ENCODE measurements at places on chromosomes 12 and 14.

DNA sequence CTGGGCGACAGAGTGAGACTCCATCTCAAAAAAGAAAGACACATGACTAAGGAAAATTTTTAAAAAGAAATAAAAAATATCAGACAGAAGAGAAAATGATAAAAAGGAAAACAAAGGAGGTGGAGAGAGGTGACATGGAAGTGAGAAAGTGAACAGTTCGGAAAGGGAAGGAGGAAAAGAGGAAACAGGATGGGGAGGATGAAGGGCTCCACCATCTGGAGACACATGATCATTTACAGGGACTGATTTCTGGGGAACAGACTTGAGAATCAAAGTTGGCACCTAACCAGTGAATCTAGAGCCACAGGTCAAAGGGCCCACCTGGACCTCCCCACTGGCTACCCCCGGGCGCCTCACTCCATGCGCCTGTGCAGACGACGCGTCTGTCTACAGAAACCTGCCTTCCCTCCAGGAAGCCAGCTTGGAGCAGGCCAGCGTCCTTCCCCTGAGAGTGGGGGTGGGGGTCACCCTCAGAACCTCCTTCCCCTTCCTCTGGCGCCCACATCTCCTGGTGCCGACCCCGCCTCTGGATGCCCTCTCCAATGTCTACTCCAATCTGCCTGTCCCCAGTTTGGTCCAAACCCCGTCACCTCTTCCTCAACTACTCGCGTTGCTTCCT is 60.5 kb downstream of the AMN start:
- DNase-seq, result no peak

DNA sequence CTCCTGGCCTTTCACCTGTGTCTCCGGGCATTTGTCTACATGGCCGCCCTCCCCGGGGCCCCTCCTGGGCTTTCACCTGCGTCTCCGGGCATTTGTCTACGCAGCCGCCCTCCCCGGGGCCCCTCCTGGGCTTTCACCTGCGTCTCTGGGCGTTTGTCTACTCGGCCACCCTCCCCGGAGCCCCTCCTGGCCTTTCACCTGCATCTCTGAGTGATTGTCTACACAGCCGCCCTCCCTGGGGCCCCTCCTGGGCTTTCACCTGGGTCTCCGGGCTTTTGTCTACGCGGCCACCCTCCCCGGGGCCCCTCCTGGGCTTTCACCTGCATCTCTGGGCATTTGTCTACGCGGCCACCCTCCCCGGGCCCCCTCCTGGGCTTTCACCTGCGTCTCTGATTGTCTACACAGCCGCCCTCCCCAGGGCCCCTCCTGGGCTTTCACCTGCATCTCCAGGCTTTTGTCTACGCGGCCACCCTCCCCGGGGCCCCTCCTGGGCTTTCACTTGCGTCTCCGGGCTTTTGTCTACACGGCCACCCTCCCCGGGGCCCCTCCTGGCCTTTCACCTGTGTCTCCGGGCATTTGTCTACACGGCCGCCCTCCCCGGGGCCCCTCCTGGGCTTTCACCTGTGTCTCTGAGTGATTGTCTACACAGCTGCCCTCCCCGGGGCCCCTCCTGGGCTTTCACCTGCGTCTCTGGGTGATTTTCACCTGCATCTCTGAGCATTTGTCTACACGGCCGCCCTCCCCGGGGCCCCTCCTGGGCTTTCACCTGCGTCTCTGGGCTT is 68.0 kb upstream of the GALNT9 start:
- DNase-seq, result no peak

- DNase-seq, result no peak
Observed at GRCh38 chr12:16520328-16520727, 85.6 kb downstream of the LMO3 start.

GRCh38 chr12:121805171-121806008 is 1.6 kb downstream of the SETD1B start:
- DNase-seq, result peak; percentile 69

DNA sequence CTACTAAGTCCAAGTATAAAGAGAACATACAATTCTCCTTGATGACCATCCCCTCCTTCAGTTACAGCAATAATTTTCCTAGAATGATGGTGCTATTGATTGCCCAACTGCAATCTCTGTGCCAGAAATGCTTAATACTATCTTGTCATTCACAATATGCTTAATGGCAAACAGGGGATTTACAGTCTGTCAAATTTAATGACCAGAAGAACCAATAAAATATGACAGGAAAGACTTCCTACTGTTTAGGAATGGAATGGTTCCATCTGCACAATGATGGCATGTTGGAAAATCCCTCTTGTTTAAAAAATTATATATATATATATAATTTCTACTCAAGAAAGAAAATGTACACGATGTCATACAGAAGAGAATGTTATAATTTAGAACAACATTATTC is 623.2 kb downstream of the CCER1 start:
- DNase-seq, result no peak

DNA sequence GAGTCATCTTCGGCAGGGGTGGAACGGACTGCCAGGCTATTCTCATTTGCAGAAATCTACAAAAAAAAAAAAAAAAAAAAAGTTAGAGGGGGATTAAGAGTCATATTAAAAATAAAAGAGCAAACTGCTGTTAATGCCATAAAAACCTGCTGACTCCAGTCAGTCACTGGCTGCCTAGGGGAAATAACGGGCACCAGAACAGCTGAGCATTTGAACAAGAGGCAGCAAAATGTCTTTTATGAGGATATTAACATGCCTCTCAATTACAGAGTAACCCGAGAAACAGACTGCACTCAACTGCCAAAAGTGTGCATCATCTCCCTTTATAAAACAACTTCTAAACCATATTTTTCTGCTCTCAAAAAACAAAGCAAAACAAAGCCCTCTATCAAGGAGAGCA is 28.7 kb upstream of the CERS5 start:
- no peak for DNase-seq

DNA sequence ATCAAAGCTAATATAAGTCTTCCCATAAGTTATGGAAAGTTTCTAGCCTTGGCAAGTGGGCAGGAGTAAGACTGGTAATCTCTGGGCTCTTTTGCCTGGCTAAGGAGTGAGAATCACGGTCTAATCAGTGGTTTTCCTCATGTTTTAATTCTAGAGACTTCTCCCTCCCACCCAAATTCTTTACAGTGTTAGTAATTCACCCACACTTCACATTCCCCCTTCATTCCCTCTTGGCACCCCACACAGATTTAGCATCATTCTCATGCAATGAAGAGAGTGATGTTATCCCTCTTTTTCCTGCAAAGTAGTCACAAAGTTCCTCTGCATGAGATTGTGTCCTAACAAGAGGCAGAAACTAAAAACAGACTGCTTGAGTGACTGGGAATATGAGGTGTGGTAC is 28.6 kb upstream of the CACNA2D4 start:
- DNase-seq, result no peak

DNA sequence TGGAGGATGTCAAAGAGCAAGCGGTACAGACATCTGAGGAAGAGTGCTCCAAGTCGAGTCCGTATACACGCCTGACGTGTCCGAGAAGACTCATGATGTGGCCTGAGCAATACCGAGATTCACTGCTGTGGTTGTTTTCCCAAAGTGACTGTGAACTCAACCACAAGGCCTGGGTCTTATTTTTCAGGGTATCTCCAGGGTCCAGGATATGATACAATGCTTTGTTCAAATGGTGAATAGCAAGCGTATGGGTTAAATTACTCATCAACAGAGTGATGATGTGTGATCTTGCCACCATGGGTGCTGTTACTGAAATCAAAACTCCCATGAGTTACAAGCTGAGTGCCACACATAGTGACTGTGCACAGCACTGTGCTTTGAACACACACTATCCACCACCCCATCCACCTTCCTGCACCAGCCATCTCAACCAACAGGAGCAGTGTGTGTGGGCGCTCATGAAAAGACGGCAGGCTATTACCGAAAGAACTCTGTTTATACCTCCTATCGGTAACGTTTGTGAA is 109.6 kb downstream of the BCAT1 start:
- DNase-seq, result no peak

- DNase-seq, result no peak
Observed at GRCh38 chr12:110252716-110253115, 28.3 kb upstream of the ATP2A2 start.

- DNase-seq, result no peak
Observed at GRCh38 chr12:1666685-1667162, 24.1 kb upstream of the ADIPOR2 start.

GRCh38 chr14:21236948-21237797 is 32.1 kb downstream of the HNRNPC start:
- no peak for DNase-seq

- DNase-seq, result no peak
Observed at GRCh38 chr14:38544776-38545175, 288.9 kb upstream of the CLEC14A start.

DNA sequence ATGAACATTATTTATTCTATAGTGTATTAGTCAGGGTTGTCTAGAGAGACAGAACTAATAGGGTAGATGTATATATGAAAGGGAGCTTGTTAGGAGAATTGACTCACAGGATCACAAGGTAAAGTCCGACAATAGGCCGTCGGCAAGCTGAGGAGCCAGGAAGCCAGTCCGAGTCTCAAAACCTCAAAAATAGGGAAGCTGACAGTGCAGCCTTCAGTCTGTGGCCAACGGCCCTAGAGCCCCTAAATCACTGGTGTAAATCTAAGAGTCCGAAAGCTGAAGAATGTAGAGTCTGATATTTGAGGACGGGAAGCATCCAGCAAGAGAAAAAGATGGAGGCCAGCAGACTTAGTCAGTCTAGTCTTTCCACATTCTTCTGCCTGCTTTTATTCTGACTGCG is 912.2 kb downstream of the FLRT2 start:
- DNase-seq, result no peak

DNA sequence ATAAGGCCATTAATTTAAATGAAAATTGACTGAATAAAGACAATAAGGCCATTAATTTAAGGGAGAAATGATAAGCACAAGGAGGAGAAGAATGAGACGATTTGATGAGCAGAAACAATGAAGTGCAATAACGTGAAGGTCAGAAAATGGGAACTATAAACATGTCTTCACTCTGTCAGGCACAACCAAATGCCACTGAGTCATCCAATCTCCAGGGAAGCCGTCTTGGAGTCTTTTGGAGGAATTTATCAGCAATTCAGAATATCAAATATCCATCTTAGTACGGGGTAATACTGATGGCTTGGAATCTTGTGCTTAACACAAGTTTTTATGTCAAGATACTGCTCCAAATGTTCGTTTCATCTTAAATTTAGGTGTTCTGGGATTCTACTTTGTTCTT is 159.9 kb downstream of the CAPZA3 start:
- DNase-seq, result no peak

DNA sequence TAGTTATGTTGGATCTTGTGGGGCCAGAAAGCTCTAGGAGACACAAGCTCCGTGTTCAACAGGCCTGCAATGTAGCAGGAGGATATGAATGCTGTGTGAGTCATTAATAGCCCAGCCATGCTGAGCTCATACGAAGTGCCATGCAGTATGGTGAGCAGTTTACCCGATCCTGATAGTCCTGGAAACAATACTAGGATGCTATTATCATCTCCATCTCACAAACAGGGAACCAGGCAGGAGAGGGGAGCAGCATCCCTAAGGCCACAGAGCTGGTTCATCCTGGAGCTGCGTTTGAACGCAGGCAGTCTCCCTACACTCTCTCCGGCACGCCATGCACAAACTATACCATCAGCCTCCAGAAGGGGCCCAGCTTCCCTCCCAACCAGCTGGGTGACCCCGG is 20.5 kb downstream of the TTC7B start:
- DNase-seq, result no peak

- no peak for DNase-seq
Observed at GRCh38 chr12:64618953-64619590, 8.8 kb downstream of the RASSF3 start.

- no peak for DNase-seq
Observed at GRCh38 chr12:12398026-12398859, 41.4 kb downstream of the BORCS5 start.

DNA sequence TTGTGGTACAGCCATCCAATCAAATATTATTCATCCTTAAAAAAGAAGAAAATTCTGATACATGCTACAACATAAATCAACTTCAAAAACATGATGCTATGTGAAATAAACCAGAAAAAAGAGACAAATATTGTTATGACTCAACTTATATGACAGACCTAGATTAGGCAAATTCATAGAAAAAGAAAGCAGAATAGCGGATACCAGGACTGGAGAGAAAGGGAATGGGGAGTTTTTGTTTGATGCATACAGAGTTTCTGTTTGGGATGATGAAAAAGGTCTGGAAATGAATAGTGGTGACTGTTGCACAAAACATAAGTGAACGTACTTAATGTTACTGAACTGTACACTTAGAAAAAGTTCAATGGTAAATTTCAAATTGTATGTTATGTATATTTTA is 82.3 kb downstream of the SPPL3 start:
- no peak for DNase-seq

DNA sequence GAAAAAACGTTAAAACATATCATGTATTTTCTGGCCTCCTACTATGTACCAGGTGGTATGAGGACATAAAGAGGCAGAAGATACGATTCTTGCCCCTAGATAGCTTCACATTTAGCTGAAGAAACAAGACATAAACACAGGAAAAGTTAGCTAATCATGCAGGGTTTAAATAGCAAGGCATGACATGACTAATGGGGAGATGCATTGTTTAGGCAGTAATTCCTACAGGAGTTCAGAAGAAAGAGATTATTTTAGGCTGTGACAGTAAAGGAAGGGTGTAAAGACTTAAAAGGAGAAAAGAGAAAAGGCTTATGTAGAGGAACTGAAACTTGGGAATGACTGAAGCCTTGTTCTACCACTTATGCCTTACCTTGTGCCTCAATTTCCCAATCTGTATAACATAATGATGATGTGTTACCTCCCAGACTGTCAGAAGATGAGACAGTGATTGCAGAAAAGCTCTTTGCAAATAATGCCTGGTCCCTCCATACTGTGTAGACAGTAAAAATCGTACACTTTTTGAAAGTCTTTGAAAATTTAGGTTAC is 44.4 kb downstream of the PRKCH start:
- DNase-seq, result no peak

DNA sequence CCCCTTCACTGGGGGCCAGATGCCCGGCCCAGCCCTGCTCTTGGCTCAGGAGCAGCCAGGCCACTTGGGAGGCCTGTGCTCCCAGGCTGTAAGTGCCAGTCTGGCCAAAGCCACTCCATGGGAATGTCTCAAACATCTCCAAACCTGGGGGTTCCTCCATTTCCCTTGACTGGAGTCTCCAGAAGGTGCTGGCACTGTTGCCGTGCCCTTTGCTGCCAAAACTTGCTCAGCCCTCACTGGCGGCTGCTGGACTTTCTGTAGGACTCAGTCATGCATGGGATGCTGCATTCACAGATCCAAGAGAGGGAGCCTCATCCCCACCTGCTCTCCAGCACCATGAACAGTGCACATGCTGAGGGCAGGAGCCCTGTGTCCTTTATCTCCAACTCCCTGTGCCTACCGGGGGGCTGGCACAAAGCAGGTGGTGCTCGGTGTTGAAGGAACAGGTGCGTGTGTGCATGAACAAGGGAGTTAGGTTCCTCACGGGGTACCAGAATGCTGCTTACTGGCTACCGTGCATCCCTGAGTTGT is 9.6 kb upstream of the OTUB2 start:
- no peak for DNase-seq

DNA sequence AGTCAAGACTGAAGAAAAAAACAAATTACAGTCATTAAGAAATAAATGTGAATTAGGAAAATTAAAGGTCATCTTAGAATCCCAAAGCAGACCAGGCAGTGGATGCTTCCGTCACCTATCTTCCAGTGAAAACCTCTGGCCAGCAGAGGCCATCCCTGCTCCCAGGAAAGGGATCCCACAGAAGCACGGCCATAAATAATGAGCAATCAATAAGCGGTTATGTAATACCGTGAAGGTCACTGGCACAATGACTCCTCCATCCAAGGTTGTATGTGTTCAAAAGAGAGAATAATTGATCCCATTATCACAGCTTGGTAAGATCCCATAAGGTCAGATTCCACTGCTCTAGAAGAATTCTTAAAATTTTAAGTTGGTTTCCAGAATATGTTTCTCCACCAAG is 85.7 kb downstream of the PPP2R5E start:
- no peak for DNase-seq
